ENCODE measurements at places on chromosomes 6 and 20.
A peak's percentile ranks its signal among the peaks of the same experiment; 100 is the strongest.

DNA sequence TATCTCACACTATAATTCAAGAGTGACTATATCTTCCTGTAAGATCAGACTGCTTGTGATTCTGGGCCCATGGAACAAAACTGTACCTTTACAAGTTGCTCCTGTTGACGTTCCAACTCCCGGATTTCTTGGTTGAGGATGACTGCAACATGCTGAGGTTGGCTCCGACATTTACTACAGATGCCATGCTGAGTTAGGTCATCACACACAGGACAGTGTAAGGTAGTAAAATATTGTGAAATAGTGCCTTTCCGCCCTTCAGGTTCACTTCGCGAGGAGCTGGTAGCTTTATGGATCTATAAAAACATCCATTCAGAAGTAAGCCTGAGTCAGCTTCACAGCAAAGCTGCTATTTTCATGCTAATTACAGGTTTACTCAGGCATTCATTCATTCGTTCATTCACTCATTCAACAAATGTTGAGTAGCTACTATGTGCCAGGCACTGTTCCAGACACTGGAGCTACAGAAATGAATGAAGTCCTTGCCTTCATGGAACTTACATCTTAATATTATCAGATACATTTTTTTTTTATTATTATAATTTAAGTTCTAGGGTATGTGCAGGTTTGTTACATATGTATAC is 175.7 kb downstream of the REV3L start:
- no peak for DNase-seq

DNA sequence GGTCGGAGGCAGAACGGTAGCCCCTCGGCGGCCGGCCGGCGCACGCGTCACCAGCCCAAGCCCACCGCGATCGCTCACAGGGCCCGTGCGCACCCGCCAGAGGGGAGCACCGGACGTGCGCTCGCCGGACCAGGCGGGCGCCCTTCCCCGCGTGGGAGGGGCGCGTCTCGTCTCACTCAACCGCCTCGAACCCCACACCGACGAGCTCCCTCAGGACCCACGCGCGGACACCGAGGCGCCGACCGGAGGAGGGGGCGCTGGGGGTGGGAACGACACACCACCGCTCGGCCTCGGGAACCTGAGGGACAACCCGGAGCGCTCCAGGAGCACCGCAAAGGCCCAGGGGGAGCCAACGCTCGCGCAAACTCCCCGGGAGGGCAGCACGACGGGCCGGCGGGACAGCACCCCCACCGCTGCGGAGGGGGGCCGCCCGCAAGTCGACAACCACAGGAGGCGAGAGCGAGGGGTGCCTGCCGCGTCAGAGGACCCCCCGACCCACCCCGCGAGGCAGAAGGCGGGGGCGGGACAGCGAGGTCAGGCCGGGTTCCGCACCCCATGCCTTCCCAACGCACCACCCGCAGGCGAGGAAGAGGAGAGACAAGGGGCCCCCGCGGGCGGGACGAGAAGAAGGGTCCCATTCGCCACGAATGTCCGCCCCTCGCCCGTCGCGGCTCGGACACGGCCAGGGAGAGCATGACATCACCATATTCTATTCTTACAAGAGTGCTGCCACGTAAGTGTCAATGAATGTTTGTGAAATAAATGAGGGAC is 512.7 kb upstream of the ZNF337 start:
- no peak for DNase-seq

GRCh38 chr6:18021166-18021850 is 33.9 kb upstream of the KIF13A start:
- no peak for DNase-seq

- DNase-seq, result no peak
Measured at GRCh38 chr6:43940393-43941087, 170.5 kb downstream of the VEGFA start.

DNA sequence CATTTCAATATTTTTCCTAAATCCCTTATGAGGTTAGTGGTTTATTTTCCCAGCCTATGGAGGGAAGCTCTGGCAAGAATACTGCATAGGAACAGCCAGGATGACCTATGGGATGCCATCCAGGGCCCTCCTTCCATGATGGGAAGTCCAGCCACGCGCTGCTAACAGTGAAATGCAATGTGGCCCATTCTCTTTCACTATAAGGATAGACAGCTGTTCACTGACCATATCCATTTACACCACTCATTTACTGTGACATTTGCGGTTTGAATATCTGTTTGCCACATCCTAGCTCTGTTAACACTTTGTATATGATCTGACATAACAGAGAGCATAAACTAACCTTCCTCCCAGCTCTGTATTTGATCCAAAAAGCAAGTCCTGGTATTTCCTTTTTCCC is 471.7 kb downstream of the CBLN4 start:
- no peak for DNase-seq

- DNase-seq, result peak; percentile 21
Measured at GRCh38 chr6:139473231-139473701, 98.8 kb upstream of the CITED2 start.

DNA sequence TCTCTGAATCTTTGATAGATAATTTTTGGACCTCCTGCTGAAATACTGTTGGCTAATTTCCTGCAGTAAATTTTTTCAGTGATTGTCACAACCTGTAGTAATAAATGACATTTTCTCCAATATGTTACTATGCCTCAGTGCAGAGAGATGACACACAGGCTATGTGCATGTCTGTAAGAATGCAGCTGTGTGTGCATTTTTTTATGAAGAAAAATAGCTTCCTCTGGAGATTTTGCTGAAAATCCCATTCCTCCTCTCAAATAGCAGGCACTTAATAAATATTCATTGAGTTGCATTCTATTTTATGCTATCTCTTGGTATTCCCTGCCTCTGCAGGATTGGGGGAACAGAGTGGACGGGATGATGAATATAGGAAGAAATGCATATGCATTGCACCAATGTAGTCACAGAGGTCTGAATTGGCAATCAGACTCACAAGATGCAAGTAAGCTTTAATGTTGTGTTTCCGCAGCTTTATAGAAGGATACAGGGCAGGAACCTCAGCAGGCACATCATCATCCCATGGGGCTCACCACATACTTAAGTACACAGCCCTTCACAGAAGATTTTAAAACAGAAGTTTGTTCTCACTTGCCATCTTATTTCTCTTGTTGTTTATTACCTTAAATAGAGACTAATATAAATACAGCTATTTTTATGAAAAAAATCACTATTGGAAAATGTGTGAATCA is 474.7 kb downstream of the EPM2A start:
- DNase-seq, result no peak

GRCh38 chr6:8608737-8609136 is 173.4 kb upstream of the SLC35B3 start:
- no peak for DNase-seq

- no peak for DNase-seq
Measured at GRCh38 chr6:136470044-136470443, 80.2 kb downstream of the MAP7 start.

DNA sequence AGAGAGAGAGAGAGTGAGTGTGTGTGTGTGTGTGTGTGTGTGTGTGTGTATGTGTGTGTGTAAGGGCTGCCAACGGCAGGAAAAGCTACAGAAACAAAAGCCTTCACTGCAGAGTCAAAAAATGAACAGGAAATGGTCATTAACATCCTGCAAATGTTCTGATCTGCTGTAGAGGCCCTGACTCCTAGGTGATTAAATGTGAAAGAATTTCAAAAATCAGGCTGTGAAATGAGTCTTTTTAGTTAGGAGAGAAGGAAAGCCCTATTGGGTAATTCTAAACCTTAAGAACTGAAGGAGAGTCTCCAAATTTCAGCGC is 166.5 kb upstream of the MYLIP start:
- DNase-seq, result no peak

DNA sequence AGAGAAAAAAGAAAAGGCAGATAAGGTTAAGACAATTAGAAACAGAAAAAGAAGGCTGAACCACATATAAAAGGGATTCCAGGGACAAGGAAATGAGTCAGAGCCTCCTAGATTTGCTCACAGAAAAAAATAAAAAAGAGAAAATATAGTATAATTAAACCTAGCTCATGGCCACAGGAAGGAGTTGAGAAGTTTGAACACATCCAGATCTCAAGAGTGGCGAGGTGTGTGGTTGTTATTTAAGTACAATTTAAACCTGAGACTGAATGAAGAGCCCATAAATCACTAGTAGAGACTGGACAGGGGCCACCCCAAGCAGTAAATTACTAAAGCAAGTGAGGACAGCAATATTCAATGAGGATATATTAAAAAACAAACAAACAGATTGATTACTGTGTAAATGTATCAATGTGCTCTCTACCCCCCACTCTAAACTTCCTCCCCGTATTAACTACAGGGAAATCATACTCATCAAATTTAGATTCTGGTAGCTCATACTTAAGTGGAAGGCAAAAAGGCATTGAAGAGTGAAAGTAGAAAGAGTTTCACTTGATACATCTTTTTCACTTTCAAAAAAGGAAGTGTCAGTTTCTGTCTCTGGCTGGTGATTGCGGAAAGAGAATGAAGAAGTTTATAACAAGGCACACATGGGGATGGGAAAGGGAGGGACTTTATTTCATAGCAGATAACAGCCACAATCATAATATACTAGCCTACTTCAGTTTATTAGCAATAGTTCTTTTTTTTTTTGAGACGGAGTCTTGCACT is 49.3 kb upstream of the SCAF8 start:
- DNase-seq, result no peak

DNA sequence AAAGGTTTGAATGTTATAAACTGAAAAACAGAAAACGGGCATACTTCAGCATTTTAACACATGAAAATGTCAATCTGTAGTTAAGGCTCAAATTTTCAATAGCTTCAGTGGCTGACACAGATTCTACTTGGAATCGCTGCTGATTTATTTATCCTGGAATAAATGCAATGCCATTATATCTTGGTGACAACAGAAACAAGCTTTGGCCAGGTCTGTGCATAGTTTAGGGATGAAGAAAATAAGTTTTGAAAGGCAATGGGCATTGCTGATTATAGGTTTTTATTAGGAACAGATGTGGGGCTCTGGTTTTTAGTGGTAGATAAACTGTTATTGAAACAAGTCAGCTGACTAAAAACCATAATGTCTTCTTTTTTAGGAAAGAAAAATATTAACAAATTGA is 96.8 kb upstream of the SOX4 start:
- no peak for DNase-seq

DNA sequence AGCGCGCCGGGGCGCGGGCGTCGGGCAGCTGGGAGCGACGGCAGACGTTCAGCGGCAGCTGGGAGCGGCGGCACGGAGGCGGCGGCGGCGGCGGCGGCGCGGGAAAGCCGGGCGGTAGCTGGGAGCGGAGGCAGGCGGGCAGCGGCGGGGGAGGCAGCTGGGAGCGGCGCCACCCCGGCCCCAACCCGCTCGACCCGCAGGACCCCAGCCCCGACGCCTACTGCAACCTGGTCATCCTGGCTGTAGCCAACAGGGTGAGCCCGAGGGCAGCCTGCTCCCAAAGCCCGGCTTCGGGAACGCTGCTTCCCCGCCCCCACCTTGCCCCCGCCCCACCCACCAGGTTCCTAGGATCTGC is 8.9 kb downstream of the CCM2L start:
- DNase-seq, result peak; percentile 67

DNA sequence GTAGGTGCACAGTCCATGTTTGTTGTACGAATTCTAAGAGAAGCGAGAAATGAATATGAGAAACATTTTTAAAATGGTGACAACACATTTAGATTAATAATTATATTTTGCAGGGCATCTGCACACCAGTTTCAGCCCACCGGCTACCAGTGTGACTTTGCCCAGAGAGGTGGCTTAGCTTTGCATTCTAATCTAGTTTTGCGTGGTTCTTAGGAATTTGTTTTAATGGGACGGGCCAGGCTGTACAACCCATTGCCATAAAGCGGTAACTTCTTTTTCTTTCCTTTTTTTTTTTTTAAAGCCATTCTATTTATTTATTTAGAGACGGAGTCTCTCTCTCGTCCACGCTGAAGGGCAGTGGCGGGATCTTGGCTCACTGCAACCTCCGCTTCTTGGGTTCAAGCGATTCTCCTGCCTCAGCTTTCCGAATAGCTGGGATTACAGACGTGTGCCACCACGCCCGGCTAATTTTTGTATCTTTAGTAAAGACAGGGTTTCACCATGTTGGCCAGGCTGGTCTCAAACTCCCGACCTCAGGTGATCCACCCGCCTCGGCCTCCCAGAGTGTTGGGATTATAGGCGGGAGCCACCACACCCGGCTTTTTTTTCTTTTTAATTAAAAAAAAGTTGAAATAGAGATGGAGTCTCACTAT is 829 bp downstream of the MANBAL start:
- DNase-seq, result no peak

DNA sequence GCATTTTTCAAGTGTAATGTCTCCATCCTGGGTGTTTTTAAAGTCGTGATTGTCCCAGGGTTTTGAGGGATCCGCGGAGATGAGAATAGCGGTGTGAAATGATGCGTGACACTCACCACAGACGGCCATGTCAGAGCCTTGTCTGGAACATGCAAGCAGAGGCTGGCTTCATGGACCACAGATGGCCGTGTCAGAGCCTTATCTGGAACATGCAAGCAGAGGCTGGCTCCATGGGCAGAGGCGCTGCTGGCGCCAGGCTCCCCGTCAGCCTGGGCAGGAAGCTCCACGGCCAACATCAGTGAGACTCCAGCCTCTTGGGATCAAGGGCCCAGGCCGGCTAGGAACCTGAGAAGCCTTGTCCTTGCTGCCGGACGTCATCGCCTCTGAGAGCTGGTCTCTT is 7.7 kb upstream of the MRGBP start:
- DNase-seq, result no peak

GRCh38 chr6:47028835-47029360 is 13.2 kb downstream of the ADGRF1 start:
- no peak for DNase-seq

GRCh38 chr20:57980506-57980905 is 247.9 kb downstream of the ANKRD60 start:
- no peak for DNase-seq

GRCh38 chr6:138493413-138493812 is 5.9 kb downstream of the NHSL1 start:
- DNase-seq, result no peak

DNA sequence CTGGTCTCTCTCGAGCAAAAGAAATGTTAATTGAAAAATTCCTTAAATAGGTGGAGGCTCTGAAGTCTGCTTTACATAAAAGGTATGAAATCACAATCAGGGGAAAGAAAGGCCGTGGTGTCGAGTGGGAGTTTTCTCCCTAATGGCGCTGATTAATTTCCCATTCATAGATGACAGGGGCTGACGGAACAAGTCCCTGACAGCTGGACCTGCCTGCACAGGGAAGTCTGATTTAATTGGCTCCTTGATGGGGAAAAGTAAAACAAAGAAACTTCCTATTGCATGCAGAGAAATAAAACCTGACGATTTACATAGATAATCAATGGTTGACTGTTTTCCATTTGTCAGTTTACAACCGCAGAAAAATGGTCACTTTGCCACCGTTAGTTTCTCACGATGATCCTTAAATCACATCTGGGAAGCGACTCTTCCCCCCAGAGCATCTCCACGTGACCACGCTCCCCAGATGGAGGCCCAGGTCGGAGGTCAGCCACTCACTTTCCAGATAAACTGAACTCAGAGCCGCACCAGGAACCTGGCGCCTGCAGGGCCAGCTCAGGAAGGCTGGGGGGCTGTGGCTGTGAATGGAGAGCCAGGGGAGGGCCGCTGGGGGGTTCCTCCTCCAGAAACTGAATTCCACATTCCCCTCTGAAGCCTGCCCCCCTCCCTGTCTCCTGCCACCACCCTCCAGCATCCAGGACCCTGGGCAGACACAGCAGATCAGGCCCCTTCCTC is 55.3 kb downstream of the DLL1 start:
- no peak for DNase-seq

Measured in HEK293T (cell line).